ENCODE measurements at places on chromosomes 2 and 18.
A peak's percentile ranks its signal among the peaks of the same experiment; 100 is the strongest.

GRCh38 chr2:235725016-235725489 is 231.2 kb downstream of the AGAP1 start:
- no peak for DNase-seq

DNA sequence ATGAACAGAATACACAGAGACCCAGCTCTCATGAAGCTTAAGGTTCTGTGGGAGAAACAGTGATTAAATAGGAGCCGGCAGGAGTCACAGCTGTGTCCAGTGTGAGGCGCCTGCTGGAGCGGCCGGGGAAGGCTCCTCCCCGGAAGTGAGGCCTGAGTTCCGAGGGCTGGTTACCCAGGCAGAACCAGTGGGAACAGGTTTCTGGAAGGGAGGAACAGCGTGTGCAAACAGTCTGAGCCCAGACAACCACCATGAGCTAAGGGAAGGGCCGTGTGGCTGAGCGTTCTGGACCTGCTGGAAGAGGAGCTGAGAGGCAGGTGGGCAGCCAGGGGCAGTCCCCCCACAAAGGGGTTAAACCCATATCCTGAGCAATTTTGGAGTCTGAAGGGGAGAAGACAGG is 26.0 kb upstream of the NPAS2 start:
- DNase-seq: no peak

- no peak for DNase-seq
Measured at GRCh38 chr2:127193164-127193966, 26.7 kb downstream of the CYP27C1 start.

- no peak for DNase-seq
Measured at GRCh38 chr2:197077336-197077735, 150.8 kb upstream of the PGAP1 start.

- no peak for DNase-seq
Measured at GRCh38 chr2:76928026-76928425, 594.1 kb downstream of the LRRTM4 start.

GRCh38 chr2:151410485-151410834 is 758 bp downstream of the RIF1 start:
- DNase-seq: peak; percentile 14

GRCh38 chr2:875687-876615 is 74.7 kb upstream of the SNTG2 start:
- DNase-seq: no peak

DNA sequence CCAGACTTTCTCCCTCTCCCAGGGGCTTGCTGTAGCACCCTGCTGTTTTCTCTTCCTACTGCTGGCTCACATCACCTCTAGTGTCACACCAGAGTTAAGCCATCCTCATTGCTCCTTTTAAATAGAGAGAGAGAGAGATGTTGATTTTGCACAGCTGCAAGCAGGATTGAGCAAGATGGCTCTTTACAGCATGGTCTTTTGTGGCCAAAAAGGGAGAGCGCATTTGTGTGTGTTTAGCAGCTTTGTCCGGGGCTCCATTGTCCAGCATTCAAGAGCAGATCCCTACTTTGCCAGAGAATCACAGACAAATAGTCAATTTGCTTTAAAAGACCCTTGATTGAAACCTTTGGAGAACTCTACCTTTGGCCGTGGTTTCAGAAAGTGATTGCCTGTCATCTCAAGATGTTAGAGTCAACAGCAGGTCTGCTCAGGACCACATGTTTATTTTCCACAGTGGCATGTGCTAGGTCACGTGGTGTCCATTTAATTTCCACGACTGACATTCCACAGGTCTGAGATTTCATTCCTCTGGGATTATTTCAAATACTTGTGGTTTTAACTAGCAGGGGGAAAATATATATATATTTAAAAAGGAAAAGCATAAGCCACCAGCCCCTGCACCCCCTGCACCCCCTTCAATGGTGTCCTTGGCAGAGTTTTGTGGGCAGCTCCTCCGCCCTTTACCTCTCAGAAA is 359.9 kb upstream of the SLC14A2 start:
- DNase-seq: no peak

DNA sequence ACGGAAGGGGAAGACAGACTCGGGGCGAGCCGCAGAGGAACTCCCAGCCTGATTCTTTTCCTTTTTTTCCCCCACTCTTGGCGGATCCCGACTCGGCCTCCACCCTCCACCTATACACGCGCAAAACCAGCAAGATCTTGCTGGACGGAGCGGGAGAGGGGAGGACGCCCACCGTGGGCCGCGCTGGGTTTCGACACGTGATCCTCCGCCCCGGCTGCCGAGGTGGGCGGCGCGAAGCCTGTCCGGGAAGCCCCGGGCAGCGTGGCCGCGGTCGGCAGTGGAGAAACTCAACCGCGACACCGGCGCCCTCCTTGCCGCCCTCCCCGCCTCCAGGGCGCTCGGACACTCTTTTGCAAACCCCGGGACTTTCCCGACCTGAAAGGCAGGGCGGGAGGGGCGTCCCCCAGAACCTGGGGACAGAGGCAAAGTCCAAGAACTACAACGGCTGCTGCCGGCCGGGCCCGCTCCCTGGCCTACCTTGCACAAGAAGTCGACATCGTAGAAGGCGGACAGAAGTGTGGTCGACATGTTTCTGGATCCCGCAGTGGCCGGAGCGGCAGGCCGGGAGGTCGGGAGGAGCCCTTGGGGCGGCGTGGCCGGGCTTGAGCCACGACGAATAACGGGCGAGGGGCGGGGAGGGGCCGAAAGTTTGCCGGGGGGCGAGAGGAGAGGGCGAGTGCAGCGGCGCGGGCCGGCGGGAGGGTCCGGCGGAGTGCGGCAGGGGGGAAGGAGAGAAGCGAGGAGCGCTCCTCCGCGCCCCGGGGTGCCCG is 433 bp downstream of the ZFP36L2 start:
- DNase-seq: peak; percentile 59

- no peak for DNase-seq
Measured at GRCh38 chr2:18883616-18884456, 294.5 kb upstream of the NT5C1B start.

DNA sequence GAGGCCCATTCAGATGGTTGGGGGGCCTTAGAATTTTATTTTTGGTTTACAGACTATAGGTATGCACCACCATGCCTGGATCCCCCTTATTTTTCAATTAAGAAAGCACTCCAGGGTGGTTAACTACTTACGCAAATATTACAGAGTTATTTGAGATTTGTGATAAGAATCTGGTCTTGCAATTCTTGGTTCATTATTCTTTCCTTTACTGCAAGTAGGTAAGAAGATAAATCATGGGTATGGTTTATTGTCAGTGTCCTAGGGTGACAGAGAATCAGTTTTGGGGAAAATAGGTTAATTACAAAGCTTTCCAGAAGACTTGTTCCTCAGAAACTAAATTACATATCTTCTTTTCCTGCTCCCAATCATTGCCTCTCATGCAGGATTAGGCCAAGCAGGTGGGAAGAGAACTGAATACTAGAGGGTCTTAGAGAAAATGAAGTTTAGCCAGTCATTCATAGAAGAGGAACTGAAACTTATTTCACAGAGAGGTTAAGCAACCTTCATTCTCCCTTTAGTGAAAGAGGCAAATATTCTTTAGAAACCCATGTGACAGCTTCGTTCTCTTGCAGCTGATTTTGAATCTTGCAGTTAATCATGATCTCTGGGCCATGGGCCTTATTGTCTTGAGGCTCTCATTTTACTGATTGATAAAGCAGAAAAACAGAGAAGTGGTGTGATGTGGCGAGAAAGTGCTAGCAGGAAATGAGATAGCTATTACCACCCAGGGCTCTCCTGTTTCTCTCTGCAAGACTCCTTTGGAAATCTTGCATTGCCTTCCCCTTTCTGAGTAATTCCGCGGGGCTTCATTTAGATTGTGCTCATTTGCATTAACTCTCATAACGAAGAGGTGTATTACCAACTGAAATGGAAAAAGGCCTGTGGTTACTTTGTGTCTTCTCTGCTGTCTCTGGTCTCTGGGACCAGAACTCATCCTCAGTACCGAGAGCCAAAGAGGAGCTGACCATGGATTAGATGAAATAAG is 44.8 kb upstream of the ARHGAP25 start:
- DNase-seq: no peak

GRCh38 chr18:29285471-29285870 is 1108.5 kb upstream of the CDH2 start:
- DNase-seq: no peak

DNA sequence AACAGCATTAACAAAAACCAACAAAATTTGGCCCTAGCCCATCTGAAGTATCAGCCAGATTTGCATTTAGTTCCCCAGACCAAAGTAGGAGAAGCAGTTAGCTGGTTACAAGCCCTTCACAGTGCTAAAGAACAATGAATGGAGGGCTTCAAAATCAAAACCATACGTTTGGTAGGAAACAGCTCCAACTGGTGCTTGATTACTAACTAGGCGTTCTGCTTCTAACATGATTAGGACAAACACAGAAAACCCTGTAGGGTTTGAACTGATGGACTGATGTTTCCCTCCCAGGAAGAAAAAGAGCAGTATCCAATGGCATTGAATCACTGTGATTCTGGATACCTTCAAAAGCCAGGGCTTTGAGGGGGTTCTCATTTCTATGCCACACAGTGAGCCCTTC is 20.5 kb upstream of the STAT4 start:
- no peak for DNase-seq

- no peak for DNase-seq
Measured at GRCh38 chr2:1653956-1654695, 90.2 kb downstream of the PXDN start.

- DNase-seq: no peak
Measured at GRCh38 chr18:49072524-49072934, 121.8 kb upstream of the SMAD7 start.

DNA sequence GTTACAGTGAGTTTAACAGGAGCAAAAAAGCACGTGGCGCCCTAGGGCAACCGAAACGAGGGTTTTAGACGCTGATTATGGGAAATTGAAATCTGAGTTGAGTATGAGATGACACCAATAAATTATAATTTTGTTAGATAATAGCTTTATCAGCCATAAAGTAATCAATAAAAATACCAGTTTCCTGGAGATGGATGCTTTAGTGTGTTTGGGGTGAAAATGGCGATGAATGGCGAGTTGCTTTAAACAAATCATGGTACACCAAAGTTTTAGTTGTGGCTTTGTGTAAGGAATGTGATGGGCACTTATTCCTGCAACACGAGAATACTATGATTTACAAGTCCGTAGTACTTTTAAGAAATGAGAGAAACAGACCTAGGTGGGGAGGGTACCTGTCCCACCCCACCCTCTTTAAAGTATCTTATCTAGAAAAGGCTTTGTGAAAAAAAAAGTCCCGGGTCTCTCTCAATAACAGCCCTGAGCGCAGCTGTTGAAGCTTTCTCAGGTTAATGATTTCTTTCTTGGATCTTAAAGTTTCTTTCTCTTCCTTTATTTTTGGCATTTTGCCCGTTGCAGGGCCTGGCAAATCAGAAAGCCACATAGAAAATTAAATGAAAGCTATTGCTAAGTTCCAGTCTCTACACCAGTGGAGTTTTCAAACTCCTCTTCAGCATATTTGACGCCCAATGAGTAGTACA is 1.5 kb upstream of the RRM2 start:
- no peak for DNase-seq

- DNase-seq: no peak
Measured at GRCh38 chr18:323253-323622, 55.4 kb upstream of the THOC1 start.

DNA sequence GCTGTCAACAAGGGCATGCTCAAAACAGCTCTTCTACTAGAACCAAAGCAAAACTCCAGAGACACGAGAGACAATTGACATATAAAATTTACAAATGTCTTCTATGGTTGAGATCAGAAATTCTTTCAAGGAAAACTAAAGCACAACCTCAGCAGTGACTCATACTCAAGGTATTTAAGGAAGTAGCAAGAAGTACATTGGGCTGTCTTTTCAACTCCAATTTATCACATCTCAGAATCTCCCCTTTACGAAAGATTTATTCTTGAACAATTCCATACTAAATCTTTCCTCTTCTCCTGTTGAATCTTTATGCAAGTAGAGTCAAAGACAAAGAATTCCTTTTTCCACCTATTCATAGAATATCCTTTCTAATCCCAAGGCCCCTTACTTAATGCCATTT is 324.0 kb downstream of the IRS1 start:
- no peak for DNase-seq

- no peak for DNase-seq
Measured at GRCh38 chr18:43277164-43277600, at the start of gene SYT4. Gene SYT4 (minus strand): TSS chr18:43277490. CDS start chr18:43277281, 209 bp downstream.

DNA sequence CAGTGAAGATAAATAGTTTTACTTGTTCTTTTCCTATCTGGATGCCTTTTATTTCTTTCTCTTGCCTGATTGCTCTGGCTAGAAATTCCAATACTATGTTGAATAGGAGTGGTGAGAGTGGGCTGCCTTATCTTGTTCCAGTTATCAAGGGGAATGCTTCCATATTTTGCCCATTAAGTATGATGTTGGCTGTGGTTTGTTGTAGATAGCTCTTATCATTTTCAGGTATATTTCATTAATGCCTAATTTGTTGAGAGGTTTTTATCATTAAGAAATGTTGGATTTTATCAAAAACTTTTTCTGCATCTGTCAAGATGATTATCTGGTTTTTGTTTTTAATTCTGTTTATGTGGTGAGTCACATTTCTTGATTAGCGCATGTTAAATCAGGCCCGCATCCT is 655.8 kb downstream of the NUP35 start:
- DNase-seq: no peak

DNA sequence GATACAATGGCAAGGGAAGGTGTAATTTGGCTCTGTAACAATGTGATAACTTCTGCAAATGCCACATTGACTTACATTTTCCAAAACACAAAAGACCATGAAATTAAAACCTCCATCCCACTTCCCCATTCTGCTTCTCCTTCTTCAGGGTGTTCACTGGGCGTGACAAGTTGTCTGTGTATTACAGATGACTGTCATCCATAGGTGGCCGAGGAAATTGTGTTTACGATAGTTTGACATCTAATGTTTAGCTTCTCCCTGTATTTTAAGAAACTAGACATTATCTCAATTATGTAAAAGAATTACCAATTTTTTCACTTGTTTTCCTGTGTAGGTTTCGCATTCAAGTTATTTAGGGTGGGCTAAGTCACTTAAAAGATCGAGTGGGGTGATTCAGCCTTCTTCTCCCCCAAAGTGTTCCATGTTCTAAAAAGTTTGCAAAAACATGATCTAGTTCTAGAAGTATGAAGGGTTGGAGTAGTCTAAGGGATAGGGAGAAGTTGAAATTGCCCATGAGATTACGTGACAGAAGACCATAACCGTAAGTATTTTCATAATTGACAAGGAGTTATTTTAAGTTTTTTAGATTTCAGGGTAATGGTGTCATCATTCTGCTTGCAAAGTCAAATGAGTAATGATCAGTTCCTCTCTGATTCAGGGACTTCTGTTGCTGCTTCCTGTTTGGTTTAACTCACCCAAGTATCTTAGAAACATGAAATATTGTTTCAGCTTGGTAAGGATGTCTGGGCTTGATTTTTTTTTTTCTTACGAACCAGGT is 25.2 kb upstream of the CYTIP start:
- no peak for DNase-seq

DNA sequence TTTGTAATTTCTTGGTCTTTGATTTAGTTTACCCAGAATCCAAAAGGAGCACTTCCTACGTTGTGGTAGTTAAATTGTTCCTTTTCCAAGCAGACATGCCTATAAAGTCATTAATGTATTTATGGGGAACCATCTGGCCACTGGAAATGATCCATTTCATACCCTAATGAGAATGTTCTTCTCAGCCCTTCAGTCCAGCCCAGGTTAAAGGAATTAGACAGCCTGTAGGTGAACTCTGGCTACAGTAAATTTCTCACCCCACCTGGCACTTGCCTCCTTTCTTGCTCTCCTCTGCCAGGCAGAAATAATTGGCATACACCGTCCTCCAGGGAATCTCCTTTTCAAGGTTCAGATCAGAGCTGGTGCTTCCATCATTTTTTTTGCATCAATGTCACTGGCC is 121.1 kb downstream of the SETBP1 start:
- no peak for DNase-seq

- no peak for DNase-seq
Measured at GRCh38 chr2:3329491-3329890, 48.1 kb downstream of the EIPR1 start.

GRCh38 chr2:202017940-202018339 is 15.7 kb upstream of the FZD7 start:
- no peak for DNase-seq

Measured in stimulated activated CD4-positive, alpha-beta T cell treated with anti-CD3 and anti-CD28 coated beads, Interleukin-15, amount 100 ng/mL, for 1 hour (primary cell).